ENCODE measurements at places on chromosomes 16 and 17.

DNA sequence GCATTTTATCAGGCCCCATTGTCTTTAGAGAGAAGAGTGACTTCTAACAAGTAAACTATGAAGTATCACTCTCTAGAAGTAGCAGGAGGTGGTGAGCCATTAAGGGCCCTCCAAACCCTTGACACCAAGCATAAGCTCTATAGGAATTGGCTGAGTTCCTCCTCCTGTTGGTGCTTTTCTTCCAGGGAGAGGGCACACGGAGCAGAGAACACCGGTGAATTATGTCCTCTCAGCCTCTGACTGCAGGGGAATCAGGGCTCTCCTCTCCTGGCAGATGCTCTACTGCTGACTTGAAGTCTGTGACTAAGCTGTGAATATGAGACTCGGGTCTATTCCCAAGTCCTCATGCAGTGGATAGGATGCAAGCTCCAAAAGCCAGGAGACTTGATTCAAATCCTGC, 32.3 kb downstream of the CHD9 start:
- no peak for DNase-seq

DNA sequence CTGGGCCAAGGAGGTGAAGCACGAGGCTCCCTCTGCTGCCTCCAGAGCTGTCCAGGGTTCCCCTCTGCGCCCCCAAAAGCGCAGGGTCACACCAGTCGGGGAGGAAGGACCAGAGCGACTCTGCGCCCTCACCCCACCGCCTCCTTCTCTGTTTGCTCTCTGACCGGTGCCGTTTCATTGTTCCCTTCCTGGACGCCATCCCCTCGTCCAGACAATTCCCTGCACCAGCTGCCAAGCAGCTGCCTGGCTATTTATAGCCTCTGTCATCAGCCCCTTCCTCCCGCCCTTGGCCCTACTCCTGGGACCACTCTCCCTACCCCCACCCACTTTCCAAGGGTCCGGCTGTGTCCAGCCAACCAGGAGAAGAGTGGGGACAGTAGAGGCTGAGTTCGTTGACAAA, 68.8 kb upstream of the CREBBP start:
- DNase-seq = no peak

DNA sequence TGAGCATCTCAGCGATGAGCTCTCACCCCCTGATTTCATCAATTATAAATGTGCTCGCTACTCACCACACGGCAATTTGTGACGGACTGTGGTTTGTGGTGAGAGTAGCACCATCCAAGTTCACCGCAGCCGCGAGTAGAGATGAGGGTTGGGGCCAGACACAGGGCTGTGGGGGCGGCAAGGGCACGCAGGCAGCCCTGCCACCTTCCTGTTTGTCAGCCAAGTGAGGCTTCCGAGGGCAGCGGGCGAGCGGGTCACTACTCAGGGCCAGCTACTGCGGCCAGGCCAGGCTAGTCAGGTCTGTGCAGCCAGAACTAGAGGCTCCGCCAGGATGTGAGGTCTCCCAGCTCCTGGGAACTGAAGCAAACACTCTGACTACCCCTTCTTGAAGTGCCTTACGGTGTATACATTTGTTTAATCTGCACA, 39.6 kb upstream of the MEOX1 start:
- peak; percentile 38 for DNase-seq

GRCh38 chr17:30271102-30271501, 20.6 kb downstream of the BLMH start:
- DNase-seq = no peak

DNA sequence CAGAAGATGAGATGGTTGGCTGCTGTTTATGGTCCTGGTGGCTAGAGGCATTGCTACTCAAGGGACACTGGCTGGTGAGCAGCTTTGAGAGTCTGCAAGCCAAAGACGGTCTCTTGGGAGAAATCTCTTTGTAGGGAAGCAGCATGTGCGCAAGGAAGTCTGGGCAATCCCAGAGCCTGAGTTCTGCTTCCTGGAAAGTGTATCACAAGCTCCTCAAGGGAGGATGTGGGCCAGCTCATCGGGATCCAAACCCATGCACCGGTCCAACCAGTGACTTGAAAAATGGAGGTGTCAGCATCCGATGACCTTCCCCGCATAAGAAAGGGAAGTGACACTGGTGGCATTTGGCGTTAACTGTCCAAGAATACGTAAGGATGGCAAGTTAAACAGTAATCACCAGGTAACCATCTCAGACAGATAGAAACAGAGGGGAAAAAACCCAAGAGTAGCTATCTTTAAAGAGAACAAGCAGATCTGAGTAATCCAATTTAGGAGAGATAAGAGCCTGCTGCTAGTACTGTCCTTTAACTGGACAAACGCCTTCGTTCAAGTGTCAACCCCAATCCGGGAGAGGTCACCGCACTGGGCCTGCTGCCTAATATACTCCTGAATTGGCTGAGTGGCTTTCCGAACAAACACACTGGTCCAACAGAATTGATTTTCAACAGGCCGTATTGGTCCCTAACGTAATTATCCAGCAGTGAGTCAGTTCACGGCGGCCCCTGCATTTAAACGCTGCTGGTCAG, 303.0 kb upstream of the ZFHX3 start:
- no peak for DNase-seq

GRCh38 chr16:9603316-9603715, 511.9 kb downstream of the HAPSTR1 start:
- no peak for DNase-seq

DNA sequence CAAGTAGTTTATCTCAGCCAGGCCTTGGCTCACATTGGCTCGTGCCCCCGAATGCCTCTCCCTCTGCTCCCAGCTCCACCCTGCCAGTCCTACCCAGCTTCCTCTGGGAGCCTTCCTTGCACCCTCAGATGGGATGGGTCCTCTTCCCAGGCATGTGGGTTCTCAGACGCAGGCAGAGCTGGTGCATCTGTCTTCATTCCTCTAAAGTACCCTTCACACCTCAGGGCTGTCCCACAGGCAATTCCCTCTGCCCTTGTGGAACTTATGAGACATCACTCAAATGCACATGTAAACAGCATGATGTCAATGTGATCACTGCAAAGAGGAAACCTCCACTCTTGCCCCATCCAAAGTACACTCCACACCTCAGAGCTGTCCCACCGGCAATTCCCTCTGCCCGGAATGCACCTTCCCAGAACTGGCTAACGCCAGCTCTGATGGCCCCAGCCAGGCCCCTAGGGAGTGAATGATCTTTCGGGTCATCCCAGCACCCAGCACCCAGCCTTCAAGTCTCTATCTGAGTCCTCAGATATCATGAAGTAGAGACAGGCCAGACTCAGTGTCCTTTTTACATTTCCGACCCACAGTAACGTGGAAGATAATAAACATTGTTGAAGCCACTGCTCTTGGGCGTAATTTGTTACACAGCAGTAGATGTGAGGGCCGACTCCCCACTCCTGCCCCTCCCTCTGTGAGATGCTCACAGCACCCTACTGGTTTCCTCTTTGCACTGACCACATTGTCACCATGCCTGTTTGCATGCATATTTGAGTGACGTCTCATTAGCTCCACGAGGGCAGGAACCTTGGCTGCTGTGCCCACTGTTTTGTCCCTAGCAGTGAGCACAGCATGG, 85.4 kb downstream of the N4BP1 start:
- DNase-seq = no peak

DNA sequence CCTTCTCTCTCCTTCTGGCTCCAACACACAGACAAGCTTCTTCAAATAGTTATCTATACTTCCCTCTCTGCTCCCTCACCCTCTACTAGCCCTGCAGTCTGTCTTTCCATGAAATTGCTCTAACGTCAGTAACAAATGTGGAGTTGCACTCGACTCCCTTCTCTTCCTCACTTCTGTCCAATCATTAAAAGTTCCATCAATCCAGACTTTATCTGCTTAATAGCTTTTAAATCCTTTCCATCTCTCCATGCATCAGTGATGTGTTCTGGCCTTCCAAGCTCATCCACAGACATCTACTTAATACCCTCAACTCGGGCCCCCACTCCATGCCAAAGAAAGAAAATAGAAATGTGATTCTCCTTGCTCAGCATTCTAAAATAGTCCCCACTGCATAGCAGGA, 422.1 kb upstream of the CDH5 start:
- DNase-seq = no peak

- DNase-seq = no peak
These were observed 29.9 kb downstream of the KANSL1 start for GRCh38 chr17:46163316-46163715.

DNA sequence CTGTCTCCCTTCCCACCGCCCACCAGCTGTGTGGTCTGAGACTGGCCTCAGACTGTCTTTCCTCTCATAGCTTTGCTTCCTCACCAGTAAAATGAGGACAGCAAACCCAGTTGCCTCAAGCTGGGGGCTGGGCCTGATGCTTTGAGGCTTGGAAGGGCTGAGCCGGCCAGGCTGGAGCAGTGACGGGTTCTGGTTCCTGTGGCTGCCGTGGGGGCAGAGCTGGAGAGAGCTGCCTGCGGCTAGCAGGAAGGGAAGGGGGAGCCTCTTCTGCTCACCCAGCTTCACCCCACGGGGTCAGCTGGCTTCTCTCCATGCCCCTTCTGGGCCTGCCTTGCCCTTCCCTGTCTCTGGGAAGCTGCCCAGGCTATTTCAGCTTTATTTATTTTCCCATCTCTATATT, 23.7 kb downstream of the LASP1 start:
- no peak for DNase-seq

- DNase-seq = no peak
These were observed 140.1 kb downstream of the CYLD start for GRCh38 chr16:50881956-50882355.

DNA sequence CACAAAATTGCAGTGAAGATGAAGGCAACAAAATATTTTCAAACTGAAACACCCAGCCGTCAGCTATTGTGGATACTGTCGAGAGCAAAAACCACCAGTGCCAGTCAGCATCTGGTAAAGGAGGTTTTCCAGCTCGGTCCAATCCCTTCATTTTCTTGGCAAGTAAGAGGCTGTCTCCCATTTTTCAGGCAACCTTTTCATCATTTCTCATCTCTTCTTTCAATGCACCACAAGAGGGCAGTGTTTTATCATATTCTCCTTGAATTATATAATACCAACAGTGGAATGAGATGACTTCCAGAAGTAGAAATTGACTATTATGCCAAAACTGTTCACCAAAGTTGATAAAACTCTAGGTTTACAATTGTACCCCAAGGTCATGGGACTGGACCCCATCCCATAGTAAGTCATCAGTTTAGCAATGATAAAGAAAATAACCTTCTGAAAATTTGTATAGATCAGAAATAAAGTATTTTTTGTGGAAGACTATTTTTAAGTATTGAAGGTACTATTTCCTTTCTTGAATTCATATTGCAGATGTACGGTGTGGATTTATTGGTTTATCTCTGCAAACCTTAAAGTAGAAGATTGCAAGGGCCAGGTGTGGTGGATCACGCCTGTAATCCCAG, 16.8 kb downstream of the NQO1 start:
- DNase-seq = no peak

- DNase-seq = peak; percentile 34
These were observed 53.9 kb upstream of the ERCC4 start for GRCh38 chr16:13866073-13866472.

DNA sequence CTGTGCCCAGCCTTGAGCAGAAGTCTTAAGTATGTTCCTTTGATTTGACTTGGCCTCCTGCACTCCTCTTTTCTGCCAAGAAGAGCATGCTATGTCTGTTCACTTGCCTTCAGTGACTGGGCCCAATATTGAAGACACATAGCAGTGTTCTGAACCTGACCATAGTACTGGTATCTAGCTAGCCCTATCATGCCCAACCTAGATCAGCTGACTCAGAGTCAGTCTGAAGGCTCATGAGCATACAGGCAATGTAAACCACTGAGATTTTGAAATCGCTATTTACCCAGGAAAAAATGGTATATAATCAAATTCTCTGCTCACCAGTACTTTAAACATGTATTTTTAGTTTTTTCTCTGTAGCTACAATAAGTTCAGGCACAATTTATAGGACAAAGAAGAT, 129.4 kb downstream of the TANC2 start:
- DNase-seq = no peak

DNA sequence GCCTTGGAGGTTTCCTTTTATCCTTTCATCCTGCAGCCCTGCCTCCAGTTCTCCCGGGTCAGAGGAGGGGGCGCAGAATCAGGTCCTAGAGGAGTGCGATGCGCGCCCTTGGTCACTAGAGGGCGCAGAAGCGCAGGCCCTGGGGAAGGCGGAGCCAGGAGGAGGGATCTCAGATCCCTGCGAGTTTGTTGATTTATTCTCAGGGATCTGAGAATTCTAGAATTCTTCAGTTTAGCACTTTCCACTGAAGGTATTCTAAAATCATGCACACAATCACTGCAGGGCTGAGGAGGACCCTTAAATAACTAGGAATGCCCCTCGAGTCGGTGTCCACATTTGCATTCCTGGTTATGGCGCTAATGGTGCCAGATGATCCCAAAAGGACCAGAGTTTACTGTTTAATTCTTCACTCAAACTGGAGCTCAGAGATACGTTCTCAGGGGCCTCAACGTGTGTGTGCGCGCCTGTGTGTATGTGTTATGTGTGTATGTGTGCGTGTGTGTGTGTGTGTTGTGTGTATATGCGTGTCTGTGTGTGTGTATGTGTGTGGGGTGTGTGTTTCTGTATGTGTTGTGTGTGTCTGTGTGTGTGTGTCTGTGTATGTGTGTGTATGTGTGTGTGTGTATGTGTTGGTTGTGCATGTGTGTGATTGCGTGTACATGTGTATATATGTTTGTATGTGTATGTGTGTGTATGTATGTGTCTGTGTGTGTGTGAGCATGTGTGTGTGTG, 6.9 kb upstream of the ELAC2 start:
- DNase-seq = peak; percentile 69

DNA sequence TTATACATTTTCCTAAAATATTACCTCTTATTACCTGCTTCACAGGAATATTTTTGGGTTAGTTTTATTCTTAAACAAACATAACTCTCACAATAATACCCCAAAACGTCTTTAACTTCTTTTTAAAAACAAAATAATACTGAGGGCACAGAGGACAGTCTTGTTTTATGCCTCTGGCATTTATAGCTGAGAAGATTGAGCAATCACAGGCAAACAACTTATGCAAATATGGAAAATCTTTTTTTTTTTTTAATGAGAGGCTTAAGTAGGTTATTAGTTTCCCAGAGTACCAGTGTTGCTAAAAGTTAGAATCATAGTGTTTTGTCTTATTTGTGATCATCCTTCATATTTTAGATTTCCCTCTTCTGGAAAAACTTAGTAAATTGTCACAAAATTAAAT, 195.0 kb downstream of the FTO start:
- DNase-seq = no peak

GRCh38 chr17:37643869-37644268, 623 bp upstream of the DDX52 start:
- DNase-seq = no peak

GRCh38 chr17:35537601-35538141, at the start of gene SLFN12L:
Gene SLFN12L, minus strand, starts transcription at chr17:35537678. Its CDS starts 15,314 bp downstream, at chr17:35522364.
- DNase-seq = no peak

- DNase-seq = no peak
These were observed 40.7 kb downstream of the CUEDC1 start for GRCh38 chr17:57914273-57915142.

- no peak for DNase-seq
These were observed at the start of gene PYCARD for GRCh38 chr16:31202414-31203375. Gene PYCARD, minus strand, starts transcription at chr16:31202760. Its CDS starts 70 bp downstream, at chr16:31202690.

- DNase-seq = no peak
These were observed 81.3 kb downstream of the CDYL2 start for GRCh38 chr16:80723091-80723490.

DNA sequence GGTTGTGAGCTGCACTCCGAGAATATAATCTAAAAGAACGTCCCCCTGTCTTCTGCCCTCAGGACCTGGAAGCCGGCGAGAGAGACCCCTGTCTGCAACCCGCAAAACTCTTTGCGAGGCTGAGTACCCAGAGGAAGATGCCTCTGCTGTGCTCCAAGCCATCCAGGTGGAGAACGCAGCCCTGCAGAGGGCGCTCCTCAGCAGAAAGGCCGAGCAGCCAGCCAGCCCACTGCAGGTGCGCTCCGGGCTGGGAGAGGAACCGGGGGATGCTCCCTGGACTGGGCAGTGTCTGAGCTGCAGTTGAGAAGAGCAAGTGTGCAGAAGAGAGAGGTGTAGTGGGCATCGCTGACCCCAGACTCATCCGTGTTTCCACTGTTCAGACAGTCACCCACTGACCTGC, 148.3 kb downstream of the KATNIP start:
- no peak for DNase-seq
